Caki2 (cell line): ENCODE measurements at places on chromosomes 5 and 9.

GRCh38 chr5:162837155-162837554 lies 600.2 kb upstream of the CCNG1 start:
- DNase-seq = no peak

GRCh38 chr5:125510651-125511050 lies 764.2 kb upstream of the ZNF608 start:
- DNase-seq = no peak

- no peak for DNase-seq
Observed at GRCh38 chr9:133863257-133863592, 125.1 kb upstream of the SARDH start.

DNA sequence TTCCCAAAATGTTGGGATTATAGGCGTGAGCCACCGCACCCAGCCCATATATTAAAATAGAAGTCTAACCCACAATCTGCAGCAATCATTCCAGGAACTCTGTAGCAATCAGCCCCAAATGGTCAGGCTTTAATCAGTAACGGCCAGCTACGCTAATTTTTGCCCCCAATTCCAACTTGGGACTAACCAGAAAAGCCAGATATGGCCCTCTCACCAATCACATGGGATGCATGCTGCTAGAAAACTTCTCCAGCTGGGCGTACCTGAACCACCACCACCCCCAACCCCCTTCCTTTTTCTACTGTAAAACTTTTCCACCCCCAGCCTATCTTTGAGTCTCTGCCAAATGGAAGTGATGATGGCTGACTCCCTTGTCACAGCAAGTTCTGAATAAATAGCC lies 4.1 kb downstream of the SUSD1 start:
- DNase-seq = no peak

DNA sequence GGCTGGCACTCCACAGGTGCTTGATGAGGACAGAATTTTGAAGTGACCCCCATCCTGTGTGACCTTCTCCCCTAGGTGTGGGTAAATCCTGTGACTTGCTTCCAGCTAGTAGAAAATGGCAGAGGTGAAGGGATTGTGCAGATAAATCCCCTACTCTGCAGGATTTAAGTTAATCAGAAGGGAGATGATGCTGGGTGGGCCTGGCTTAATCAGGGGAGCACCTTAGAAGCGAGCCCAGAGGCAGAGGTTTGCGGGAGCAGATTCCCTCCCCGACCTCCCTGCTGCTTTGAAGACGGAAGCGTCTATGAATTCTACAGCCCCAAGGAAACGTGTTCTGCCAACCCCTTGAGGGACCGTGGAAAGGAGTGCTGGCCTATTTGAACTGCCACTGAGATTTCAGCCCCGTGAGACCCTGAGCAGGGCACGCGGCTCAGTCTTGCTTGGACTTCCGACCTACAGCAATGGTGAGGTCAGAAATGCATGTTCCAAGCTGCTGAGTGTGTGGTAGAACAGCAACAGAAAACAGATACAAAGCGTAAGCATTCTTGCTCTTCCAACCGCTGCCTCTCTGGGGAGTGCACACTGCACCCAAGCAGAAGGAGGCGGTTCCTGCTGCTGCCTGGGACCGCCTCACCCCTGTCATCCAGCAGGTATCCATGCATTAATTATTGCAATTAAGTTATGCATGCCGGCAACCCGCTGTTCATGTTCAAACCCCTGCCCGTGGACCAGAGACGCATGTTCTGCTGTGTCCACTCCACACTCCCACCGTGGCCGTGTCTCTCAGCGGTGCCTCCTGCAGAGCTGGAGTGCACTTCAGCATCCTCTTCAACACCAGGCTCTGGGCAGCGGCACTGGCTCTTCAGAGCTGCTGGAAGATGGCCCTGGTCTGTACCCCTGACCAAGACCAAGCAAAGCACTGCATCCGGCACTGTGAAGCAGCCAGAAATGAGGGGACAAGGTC lies 54.6 kb upstream of the RXRA start:
- no peak for DNase-seq

DNA sequence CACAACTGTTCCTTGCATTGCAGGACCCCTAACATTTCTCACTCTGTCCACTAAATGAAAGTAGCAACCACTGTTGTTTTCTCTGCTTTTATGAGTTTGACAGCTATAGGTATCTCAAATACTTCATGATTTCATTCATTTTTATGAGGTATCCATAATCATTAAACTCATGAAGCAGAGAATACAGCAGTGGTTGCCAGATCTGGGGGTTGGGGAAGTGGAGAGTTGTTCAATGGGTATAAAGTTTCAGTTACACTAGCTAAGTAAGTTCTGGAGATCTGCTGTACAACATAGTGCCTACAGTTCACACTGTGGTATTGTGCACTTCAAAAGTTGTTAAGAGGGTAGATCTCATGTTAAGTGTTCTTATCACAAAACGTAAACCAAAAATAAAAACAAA lies 23.4 kb upstream of the CAMK4 start:
- DNase-seq = no peak

DNA sequence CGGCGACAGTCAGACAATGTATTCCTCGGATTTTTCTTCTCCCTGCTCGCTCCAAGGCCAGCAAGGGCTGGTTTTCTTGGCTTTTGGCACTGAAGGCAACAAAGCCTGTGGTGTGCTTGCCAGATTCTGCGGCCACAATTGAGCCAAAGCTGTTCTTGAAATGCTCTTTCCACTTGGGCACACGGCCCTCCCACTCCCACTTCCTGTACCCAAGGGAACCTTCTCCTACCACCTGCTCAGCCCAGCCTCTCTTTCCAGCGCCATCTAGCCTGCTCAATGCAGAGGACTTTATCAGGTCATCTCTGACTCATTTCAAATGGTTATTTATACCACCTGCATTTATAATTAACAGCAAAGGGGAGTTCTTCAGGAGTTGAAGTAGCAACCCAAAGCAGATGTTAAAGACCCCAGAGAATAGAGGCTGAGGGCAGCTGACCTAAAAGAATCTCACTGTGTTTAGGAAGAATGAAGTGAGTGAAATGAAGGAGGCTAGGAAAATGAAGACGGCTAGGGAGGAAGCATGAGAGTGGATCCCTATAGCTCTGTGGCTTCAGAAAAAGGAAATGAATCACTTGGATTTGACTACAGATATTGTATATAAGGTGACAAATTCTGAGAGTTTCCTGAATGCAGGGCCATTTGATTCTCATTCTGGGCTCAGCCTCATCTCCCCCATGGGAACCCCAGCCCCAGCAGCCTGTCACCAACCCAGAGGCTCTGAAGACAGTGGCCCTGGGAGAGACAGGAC lies 439.0 kb downstream of the ENC1 start:
- DNase-seq = peak; percentile 40

DNA sequence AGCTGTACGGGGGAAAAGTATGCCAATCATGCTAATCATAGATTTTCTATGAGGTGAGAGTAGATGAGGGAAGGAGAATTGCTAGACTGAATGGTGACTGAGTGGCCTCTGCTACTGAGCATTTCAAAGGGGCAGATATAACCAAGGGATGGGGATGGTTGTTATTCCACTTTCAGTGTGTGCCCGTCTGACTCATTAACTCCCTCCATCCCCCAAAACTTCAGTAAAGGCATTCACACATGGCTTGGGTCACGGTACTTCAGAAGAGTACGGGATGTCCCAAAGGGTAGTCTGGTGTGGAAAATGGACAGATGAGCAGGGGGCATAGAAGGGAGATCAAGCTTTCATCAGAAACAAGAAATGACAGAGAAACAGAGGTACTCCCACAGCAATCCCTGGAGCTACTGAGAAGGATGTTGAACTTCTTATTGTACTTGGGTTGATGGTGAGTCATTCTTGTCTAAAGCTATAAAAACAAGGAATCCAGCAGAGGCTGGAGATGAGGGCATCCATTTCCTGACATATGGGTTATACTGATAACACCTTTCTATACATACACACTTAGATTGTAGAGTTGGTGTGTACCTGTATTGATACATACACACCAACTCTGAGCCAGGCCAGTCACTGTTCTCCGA lies 8.9 kb upstream of the TLE4 start:
- DNase-seq = no peak

DNA sequence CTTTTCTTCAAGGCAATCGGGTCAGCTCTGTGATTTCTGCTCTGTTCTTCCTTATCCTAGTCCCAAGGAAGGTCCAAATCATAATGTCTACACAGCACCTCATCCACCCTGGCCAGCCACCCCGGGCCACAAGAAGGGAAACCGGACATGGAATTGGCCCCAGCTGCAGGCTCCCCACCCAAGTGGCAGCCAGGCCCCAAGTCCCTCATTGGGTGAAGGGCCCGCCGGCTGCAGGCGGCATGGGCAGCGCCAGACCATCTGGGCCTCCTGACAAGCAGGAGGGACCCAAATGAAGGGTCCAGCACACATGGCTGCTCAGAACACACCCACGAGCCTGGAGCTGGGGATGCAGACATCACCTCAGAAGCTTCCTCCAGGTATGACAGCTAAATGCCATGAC lies 33.7 kb downstream of the BICD2 start:
- no peak for DNase-seq

GRCh38 chr5:149710575-149710974 lies 19.5 kb upstream of the PPARGC1B start:
- no peak for DNase-seq

GRCh38 chr9:38382141-38382540 lies 10.4 kb upstream of the ALDH1B1 start:
- DNase-seq = no peak

GRCh38 chr9:37468620-37469019 lies 3.4 kb upstream of the ZBTB5 start:
- DNase-seq = no peak

DNA sequence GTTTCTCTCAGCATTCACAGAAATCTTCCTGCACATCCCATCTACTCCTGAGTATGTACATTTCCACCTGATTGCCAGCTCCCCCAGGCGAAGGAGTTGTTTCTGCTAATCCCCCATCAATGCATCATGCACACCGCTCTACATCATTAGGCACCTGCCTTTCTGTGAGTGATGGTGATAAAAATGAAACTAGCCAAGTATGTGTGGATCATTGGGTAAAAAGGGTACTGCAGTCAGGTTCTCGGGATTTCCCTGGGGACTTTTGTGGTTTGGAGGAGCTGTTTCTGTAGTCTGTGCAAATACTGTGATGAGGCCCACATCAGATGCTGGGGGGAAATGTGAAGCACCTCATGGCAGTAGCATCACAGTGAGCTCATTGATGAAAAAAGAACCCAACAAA lies 30.4 kb downstream of the CAMK4 start:
- no peak for DNase-seq

DNA sequence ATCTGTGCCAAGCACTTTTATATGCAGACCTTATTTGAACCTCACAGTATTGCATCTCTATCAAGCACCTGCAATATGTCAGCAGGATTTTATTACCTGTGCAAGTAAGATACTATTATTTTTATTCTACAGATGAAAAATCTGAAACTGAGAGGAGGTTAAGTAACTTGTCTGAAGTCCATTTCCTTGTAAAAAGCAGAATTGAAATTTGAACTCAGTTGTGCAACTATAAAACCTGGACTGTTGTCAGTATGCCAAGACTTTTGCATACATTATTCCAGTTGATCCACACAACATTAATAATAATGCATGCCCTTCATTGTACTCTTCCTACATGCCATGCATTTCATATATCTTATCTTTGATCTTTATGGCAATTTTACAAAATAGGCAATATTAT lies 82.2 kb upstream of the BRINP1 start:
- DNase-seq = no peak

GRCh38 chr5:28580616-28581015 lies 1542.2 kb upstream of the CDH9 start:
- DNase-seq = no peak

GRCh38 chr5:153713943-153714342 lies 223.5 kb downstream of the GRIA1 start:
- DNase-seq = no peak

DNA sequence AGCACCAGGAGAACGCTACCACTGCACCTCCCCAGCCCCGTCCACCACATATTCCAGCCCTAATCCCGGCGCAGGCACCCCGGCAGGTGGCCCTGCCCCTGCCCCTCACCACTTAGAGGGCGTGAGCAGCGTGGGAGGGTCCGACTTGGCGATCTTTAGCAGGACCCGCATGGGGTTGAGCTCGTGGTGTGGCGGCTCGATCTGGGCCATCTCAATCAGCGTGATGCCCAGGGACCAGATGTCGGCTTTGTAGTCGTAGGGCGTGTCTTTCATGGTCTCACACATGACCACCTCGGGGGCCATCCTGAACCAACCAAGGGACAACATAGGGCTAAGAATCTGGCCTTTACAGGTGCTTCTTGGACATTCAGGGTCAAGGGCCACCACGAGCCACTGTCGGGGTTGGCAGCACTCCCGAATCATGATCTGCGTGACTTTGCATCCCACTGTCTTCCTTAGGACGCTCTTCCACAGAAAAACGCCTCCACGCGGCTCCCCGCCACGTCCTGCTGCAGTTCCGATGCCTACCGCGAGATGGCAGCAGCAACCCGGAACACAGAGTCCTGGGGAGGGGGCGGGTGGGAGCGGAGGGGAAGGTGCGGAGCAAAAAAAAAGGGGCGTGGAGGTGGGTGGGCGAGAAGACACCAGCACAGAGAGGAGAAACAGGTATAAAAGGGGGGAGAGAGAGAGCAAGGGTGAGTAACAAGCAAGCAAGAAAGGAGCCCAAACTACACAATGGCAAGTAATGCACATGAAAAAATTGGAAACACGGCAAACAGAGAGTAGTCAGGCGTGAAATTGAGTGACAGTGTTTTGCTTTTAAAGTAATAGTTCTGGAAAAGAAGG lies 81.3 kb downstream of the STK10 start:
- peak; percentile 44 for DNase-seq

DNA sequence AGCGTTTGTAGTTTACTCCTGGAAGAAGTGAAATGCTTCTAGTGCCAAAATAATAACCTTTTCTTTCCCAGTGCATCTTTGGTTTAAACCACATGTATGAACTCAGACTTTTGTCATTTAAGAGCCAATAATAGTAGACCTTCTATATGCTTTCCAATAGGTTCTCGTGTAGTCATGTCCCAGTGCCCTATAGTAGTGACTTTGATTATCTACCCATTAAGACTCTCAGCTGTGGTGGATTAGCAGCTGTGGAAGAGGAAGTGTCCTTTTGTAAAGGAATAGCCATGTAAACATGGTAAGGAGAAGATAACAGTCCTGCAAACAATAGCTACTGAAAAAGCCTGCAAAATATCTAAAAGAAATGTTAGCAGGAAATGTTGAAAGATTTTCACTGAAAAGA lies 765.3 kb downstream of the MTRR start:
- DNase-seq = no peak

DNA sequence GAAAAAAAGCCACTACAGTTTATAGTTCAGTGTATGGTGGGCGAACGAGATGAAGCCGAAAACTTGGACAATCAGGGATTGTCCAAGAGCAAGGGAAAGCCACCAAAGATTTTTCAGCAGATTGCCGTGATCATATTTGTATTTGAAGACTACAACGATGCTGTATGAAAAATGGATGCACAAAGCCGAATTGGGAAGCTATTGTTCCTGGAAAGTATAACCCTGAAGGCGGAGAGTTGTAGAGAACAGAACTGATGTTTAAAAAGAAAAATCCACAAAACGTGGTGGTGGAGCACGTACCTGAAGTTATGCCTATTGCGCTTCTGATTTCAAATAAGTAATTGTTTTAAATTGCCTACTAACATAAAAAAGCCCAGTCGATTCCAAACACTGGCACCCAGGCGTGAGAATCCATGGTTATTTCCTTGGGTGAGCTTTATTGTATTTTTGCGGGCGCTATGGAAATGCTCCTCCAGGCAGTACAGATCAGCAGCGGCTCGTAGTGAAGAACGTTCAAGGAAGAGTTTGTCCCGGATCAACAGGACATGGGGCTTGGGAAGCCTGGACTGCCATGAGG lies 772 bp upstream of the TARS1 start:
- no peak for DNase-seq
